Left lung (tissue), 14 donors: ENCODE measurements at places on chromosomes 16 and 17.

- no peak for DNase-seq
These were observed 325.3 kb downstream of the UTP18 start for GRCh38 chr17:51585514-51586104.

DNA sequence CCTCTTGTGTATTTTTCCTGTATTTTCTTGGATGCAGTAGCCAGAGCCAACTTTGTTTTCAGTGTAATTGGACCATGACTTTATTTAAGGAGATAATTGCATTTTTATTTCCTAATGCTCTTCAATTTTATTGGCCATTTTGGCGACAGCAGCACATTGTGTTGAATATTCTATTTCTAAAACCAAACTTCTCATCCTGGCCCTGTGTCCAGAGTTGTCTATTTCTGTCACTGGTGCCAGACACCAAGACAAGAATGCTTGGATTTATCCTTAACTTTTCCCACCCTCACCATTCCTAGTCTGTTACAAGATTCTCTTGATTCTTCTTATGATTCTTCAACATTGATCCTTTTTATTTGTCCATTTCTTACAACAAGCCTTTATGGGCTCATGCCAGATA, 37.1 kb downstream of the ARHGAP44 start:
- no peak for DNase-seq

DNA sequence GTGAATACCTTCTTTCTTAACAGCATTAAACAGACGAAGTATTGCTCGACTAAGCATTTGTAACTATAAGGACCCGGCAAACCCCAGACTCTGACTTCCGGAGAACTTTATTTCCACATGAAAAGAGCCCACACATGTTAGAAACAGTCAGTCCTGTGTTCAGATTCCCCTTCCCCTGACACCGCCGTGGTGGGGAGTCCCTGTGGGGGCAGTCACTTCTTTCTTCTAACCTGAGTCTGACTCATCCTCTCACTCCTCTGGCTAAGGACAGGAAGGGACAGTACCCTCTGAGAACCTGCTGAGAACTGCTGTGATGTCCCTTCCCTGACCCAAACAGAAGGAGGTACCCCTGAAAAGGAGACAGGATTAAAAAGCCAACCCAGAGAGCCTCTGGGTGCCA, 165.1 kb downstream of the XYLT1 start:
- no peak for DNase-seq

- no peak for DNase-seq
These were observed 416.6 kb upstream of the PMFBP1 start for GRCh38 chr16:72588551-72588950.

DNA sequence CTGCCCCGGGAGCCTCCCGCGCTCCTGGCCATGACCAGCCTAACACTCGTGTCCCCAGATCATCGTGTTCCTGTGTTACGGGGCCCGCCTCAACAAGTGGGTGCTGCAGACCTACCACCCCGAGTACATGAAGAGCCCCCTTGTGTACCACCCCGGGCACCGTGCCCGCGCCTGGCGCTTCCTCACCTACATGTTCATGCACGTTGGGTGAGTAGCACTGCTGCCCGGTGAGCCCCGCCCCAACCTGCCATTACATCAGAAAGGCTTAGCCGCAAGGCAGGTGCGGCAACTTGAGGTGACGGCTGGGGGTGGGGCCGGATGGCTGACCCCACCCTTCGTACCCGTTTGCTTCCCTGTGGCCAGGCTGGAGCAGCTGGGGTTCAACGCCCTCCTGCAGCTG, 1.4 kb downstream of the RHBDL1 start:
- peak; percentile 57 for DNase-seq

DNA sequence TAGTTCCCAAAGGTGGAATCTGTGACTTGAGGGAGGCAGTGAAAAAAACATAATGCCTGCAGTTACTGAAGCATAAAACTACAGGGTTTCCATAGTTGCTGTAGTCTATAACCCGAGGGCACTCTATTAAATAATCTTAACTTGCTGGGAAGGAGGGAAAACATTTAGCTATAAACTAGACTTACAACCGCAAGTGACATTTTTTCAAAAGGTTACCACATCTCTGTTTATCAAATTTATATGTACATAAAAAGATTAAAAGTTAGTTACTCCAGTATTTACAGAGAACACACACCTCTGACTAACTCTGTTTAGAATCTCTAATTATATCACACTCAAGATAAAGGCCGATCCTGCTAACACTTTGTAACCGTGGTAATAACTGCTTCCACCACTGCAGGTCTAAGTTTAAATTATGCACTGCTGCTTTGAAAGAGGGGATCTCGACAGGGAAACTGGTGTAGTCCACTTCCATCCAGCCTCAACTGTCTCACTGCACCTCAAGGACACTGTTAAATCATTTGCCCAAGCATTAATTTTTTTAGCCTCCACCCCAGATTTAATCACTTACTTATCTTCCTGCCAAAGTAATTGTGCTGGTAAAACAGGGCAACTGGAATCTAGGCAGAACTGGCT, 14.6 kb downstream of the KCNJ16 start:
- no peak for DNase-seq

GRCh38 chr17:69500911-69501429, 86.5 kb downstream of the MAP2K6 start:
- DNase-seq, result no peak

- DNase-seq, result no peak
These were observed 3.8 kb downstream of the IL21R start for GRCh38 chr16:27405546-27406451.

- no peak for DNase-seq
These were observed at the start of gene NHERF2 for GRCh38 chr16:2026461-2027023. Gene NHERF2 (plus strand): TSS chr16:2026902. CDS start chr16:2027006, 104 bp downstream.

DNA sequence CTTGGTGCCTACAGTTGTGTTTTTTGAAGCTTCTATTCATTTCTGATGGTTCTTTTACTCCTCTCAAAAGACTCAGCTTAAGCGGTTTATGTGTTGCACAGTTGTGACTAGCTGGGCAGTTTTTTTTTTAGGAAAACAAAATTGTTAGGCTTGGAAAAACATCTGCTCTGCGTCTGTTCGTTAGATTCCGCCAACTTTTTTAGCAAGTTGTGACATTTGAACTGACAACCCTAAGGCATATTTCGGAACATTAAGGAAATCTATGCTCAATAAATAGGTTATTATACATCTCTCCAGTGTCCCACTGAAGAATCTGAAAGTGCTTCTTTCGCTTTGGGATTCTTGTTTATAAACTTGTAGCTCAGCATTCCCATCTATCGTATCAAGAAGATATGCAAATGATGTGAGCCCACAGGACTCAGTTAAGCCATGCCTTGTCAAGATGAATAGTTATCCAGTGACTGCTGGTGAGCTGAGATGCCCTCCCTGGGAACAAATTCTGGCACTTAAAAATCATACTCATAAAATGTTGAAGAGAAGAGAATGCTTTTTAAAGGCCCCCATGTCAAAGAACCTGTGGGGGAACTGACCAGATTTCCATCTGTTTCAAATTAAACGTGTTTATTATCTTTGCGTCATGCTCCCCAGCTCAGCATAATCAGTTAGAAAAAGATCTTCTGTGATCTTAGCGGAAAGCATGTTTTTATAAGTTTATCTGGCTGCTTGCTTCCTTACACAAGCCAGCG, 109.0 kb upstream of the FAM20A start:
- no peak for DNase-seq

- no peak for DNase-seq
These were observed 23.7 kb downstream of the B4GALNT2 start for GRCh38 chr17:49156256-49156655.

DNA sequence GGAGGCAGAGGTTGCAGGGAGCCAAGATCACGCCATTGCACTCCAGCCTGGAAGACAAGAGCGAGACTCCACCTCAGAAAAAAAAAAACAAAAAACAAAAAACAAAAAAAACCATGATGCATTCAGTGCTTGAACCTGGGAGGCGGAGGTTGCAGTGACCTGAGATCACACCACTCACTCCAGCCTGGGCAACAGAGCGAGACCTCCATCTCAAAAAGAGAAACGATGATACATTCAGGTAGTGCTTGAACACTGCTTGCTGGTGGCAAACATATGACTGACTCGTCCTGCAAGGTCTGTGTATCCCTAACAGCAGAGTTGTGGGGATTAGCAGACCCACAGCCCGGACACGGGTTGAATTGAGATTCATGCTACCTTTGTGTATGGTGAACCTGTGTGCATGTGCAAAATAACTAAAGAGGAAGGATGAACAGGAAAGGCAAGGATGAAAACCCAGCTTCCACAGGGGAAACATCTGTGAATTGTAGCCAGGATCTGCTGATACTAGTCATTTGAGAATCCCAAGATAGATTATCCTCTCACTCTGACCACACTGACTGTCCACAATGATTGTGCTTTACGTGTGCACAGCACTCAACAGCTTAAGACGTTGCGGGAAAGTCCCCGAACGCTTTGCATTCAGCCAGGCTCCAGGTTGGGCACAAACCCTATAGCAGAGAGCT, 52.4 kb upstream of the MRPS23 start:
- no peak for DNase-seq
